ENCODE measurements at places on chromosomes 1 and 21.

- DNase-seq, result no peak
Measured at GRCh38 chr1:15343729-15344128, 66.0 kb upstream of the EFHD2 start.

- no peak for DNase-seq
Measured at GRCh38 chr21:27741736-27742135, 774.8 kb upstream of the ADAMTS5 start.

DNA sequence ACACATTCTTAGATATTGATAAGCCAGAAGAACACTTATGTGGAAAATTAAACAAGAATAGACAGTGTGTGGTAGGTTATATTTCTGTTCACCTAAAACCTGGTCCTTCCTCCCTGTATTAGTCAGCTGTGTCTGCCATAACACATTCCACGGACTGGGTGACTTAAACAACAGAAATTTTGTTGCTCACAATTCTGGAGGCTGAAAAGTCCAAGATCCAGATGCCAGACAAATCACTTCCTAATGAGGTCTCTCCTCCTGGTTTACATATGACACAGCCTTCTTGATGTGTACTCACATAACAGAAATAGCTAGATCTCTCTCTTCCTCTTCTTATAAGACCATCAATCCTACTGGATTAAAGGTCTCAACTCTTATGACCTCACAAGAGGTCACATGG lies 25.7 kb downstream of the JMJD4 start:
- DNase-seq, result no peak

DNA sequence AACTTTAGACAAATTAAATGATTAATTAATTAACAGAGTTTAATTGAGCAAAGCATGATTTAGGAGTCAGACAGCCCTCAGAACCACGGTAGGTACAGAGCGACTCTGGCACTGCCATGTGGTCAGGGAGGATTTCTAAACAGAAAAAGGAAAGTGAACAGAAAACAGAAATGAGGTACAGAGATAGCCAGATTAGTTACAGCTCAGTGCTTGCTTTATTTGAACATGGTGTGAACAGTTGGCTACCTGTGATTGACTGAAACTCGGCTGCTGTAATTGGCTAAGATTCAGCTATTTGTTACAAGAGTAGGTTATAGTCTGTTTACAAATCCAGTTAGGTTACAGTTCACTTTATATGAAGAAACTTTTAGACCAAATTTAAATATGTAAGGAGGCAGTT lies 163.0 kb upstream of the TNR start:
- no peak for DNase-seq

DNA sequence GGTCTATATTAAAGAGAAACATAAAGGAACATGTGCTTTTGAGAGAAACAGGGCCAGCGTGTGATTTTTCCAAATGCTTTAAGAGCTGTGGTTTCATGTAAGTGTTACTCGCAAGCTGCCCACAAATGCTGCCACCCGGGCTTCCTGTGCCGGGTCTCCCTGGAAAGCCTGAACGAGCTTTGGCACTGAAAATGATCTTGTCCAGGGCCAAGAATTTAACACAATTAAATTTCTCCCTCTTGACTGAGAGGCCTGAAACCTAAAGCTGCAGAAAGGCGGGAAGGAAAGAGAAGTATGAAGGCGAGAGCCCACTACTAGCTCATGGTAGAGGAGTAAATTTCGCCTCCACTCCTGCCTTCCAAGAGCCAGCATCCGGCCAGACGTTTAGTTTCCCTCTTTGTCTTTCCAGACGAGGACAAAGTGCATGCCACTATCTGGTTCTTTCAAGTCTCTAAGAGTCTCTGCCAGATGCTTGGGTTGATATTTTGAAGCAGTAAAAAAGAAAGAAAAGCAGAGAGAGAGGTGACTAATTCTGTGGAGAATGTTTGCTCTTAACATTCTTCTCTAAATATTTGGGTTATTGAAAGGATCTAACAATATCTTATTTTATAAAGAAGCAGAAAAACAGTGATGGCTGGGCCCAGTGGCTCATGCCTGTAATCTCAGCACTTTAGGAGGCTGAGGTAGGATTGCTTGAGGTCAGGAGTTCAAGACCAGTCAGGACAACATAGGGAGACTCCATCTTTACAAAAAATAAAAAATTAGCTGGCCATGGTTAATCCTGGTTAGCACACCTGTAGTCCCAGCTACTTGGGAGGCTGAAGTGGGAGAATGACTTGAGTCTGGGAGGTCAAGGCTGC lies 100.0 kb upstream of the HNRNPU start:
- no peak for DNase-seq
